Germinal center (tissue), 1 donor: ENCODE measurements at places on chromosomes 11 and 22.

DNA sequence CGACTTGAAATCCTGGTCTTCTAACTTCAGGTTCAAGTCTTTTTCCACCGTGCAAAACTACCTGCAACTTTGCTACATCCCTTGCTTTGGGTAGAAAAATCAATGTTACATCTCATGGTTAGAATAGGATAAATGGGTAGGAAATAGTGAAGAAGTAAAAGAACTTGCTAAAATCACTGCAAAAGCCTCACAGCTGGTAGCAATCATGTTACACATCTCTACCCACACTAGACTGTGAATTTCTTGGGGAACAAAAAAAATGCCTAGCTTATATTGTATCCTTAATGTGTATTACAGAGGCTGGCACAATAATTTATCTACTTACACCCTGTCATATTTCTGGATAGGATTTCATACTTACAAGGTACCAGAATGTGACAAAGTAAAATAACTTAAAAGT is 133.8 kb downstream of the FAM181B start:
- no peak for DNase-seq

GRCh38 chr11:368414-369335 is 624 bp upstream of the B4GALNT4 start:
- no peak for DNase-seq

DNA sequence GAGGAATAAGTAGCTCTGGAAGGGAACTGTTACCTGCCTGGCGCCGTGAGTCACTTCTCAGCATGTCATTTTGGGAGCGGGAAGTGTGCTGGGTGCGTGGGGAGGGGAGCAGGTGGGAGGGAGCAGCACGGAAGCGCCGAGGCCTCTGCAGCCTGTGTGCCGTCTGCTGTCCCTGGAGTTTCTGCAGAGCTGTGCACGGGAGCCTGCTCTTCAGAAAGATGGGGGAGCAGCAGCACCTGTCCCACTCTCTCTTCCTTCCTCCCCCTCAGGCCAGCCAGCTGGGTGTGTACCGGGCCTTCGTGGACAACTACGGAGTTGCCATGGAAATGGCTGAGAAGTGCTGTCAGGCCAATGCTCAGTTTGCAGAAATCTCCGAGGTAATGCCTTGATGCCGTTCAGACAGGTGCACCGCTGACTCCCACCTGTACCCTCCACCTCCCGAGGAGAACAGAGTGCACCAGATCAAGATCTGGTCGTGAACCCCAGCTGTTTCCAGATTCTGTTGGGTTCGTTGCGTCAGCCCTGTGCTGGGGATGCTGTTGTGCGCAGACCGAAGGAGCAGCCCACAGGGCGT is 87.9 kb downstream of the BCR start:
- no peak for DNase-seq

DNA sequence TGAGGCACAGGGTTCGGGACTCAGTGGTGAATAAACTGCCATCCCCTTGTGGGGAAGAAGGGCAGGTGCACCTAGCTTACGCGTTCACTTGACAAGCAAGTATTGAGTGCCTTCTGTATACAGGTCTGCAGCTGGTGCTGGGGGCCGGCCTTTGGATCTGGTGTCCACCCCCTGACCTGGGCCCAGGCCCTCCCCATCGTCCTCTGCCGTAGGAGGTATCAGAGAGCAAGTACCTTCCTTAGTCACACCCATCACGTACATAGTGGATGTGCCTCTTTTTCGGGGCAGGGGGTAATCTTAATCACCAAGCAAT is 53.3 kb downstream of the SMIM38 start:
- DNase-seq: no peak

DNA sequence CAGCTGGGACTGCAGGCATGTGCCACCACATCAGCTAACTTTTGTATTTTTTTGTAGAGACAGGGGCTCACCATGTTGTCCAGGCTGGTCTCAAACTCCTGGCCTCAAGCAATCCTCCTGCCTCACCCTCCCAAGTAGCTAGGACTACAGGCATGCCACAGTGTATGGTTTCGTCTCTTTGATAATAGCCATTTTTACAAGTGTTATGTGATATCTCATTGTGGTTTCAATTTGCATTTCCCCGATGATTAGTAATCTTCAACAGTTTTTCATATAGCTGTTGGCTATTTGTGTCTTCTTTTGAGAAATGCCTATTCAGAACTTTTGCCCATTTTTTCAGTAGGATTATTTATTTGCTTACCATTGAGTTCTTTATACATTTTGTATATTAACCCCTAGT is 9.0 kb upstream of the MTMR3 start:
- DNase-seq: no peak

DNA sequence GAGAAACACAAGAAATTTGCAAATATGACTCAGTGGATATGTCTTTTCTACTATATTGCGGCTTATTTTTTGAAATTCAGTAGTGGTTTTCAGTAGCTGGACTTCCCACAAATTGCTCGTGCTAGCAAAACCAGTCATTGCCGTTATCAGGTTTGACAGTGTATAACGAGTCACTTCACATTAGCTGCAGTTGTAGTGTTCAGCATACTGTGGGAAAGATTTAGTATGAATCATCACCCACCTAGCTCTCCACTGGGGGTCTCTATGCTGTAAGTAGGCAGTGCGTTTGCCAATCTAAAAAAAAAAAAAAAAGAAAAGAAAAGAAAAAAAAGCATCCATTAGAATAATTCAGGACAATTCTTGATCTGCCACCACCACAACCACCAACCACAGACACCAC is 1318.9 kb downstream of the LRRC4C start:
- DNase-seq: no peak

DNA sequence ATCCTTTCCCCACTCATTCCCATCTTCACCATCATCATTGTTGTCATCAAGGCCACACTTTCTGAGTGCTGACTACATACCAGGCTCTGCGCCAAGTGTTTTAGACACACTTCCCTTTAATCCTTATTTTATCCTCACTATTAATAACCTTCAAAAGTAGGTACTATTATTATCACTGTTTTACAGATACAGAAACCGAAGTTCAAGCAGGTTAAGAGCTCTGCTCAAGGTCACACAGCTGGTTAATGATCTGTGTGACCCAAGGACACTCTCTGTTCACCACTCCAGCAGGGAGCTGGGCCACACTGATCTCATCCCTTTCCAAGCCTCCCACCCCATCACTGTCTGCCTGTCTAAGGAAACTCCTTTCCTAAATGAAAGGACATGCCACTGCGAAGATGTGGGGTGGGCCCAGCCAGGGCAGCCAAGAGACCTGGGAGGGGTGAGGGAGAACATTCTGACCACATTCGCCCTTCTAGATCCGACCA is 17.2 kb upstream of the TSKU start:
- no peak for DNase-seq

DNA sequence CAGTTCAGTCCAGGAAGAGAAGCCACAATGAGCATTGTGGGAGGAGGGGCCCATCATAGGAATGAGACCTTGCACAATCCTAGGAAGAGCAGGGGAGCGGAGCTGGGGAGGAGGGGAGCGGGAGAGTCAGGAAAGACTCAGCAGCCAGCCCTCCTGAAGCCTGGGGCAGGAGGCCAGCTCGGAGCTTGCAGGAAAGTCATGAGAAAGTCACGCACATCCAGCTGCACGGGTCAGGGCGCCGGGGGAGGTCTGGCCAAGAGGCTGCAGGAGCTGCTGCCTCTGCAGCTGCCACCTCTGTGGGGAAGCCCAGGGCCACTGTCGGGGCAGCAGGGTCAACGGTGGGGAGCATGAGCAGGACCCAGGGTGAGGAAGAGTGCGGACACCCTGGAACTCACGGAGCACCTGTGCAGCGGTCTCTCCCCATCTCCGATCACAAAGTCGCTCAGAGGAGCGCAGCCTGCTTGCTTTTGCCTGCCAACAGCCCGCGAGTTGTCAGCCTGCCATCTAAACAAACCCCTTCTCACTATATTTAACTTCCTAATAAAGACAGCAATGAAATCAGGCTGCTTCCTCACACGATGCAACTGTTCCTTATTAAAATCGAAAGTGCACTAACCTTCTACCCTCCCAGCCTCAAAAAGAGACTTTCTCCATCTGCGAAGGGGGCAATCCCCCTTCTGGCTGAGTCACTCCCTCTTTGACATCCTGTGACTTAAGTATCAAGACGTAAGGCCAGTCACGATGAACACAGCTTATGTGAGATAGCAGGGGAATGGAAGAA is 52.9 kb upstream of the RTL6 start:
- DNase-seq: no peak

GRCh38 chr11:110715541-110715940 is 3.3 kb upstream of the ARHGAP20 start:
- DNase-seq: no peak

GRCh38 chr11:47864901-47865300 is 16.8 kb upstream of the NUP160 start:
- no peak for DNase-seq

GRCh38 chr11:21811572-21811971 is 381.3 kb upstream of the ANO5 start:
- no peak for DNase-seq

GRCh38 chr22:43174941-43175531 is 11.9 kb downstream of the TTLL12 start:
- no peak for DNase-seq

DNA sequence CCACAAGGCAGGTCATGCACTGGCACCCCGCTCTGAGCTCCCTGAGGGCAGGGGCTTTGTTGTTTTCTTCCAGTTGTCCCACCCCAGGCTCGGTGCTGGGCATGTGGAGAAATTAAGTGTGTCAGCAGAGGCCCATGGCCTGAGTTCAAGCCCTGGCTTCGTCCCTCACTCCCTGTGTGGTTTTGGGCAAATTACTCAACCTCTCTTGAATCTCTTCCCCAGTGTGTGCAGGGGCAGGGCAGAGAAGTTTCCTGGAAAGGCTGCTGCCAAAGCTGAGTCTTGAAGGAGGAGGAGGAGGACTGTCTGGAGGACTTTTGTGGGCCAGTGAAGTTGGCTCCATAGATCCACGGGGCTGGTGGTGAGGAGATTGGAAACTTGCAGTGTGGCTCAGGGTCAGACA is 138.1 kb upstream of the E2F8 start:
- DNase-seq: no peak

DNA sequence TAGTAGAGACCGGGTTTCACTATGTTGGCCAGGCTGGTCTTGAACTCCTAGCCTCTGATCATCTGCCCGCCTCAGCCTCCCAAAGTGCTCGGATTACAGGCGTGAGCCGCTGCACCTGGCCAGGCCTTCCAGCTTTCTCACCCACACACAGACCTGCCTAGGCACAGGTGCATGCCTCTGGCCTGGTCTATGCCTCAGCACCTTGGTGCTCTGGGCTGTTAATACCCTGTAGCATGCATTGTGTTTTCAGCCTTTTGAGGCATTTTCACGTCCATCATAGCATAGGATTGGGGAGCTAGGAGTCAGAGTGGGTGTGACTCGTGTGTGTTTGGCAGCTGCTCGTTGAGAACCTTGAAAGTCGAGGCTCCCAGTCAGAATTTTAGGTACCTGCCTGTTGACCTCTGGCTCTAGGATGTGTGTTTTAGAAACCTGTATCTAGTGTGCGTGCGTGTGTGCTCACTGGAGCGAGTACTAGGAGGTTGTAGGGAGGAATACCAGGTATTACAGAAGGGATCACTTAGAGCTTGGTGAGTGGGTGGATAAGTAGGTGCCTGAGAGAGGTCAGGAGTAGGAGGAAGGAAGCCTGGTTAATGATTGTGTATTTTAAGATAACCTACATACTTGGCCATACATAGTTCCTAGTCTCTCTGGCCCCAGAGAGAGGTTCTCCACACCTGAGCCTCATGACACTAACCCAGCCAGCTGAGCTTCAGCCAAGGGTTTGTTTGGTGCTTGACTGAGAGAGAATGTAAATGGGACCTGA is 20.0 kb downstream of the CRKL start:
- DNase-seq: no peak

GRCh38 chr11:27210531-27210930 is 152.5 kb downstream of the CCDC34 start:
- no peak for DNase-seq

GRCh38 chr11:72327606-72328005 is 83.6 kb upstream of the PHOX2A start:
- no peak for DNase-seq

DNA sequence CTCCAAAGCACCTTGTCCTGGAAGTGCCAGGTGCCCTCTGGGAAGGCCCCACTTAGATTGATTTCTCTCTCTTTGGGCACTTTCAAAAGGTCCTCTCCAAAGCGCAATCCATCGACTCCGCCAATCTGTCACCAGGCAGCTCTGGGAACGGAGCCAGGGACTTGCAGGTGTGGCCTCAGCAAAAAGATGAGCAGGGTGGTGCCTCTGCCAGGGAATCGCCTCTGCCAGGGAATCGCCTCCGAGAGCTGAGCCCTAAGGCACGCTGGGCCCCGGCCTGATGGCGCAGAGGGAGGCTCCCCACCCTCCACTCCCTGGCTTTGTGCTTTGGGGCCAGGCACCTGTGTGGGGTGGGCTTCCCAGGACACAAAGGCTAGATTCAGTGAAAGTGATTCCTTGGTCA is 1391.3 kb downstream of the TBC1D22A start:
- DNase-seq: no peak

- DNase-seq: peak; percentile 18
These were observed 117.5 kb upstream of the ALX4 start for GRCh38 chr11:44427432-44427831.

- DNase-seq: no peak
These were observed 33.4 kb upstream of the PTPRJ start for GRCh38 chr11:47946682-47947559.

- no peak for DNase-seq
These were observed 65.2 kb upstream of the ADA2 start for GRCh38 chr22:17284466-17284865.

DNA sequence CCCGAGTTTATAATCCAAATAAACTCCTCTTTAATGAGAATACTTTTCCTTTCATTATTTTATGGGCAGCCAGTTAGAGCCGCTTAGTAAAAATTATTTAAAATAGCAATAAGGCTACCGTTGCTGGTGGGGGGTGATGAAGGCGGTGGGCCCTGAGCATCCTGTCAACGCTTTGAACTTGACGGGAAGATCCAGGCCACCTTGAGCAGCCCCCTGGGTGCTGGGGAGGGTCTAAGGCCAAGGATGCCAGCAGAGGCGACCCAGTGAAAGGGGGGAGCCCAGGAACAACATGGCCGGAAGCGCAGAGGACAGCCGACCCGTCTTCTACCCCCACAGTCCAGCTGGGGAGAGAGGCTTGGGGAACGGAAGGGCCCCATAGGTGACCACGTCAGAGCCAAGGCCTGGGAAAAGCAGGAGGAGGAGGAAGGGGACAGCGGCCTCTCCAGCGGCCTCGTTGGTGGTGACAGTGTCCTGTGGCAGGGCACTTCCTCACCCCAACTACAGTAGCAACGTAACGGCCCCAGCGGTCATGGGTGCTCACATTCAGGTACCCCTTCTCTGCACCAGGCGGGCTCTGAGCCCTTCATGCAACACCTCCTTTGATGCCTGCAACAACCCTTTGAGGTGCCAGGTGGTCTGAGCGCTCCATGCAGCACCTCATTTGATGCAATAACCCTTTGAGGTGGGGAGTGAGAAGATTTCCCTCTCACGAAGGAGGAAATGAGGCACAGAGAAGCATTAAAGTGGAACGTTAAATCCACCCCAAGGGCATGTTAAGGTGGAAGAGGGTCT is 695.3 kb downstream of the TBC1D22A start:
- no peak for DNase-seq

DNA sequence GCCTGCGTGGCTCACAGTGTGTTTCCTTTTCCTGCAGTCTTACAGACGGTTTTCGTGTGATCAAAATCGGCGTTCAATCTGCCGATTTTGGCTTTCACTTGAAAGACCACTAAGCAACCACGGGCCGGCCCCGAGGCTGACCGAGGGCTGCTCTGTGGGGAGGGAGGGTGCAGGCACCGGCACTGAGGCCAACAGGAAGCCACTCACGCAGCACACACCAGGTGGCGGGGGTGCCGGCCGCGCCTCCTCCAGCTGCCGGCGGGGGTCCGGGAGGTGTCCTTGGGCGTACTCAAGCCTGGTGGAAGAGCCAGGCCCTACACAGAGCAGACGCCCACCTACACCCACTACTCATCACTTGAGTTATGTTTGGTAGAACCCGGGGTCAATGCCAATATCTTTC is 14.3 kb downstream of the TOLLIP start:
- no peak for DNase-seq
